Vagina (tissue), 2 donors: ENCODE measurements at places on chromosomes 16 and 17.

GRCh38 chr16:10067406-10067805 is 114.8 kb downstream of the GRIN2A start:
- DNase-seq = no peak

DNA sequence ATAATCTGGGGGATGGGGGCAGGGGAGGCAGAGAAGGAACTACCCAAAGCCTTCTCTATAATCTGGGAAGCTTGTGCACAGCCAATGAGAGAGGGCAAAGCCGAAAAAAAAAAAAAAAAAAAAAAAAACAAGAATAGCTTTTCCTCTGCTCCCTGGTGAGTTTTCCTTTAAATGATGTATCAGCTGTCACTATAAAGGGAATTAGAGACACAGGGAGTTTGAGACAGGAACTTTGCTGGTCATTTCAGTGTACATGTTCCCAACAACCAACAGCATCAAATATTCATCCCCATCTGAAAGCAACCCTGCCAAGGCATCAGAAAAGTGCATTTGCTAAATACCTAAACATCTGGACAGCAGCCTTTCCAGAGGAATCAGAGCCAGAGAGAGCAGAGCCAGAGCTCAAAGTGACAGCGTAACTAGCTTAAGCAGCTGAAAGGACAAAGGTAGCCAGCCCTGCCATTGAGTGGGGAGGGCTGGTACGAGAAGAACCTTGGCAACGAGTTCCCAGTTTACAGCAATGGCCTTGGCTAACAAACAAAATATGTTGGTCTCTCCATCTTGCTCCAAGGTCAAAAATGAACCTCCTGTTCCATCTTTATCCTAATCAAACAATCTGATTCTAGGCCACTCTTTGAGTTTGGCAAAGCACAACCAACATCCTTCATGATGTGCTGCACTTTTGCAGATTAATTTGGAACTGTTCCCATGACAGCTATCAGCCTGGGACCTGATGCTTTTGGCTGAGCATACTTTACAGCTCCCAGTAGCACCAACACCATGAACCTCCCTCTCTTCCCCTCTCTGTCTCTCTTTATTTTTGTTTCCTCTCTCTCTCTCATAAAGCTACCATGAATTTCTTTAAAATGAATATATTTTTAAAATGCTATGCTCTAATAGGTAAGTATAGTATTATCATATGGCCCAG is 143.7 kb upstream of the GNAO1 start:
- no peak for DNase-seq

GRCh38 chr17:34981538-34982241 is 1.4 kb downstream of the LIG3 start:
- no peak for DNase-seq

DNA sequence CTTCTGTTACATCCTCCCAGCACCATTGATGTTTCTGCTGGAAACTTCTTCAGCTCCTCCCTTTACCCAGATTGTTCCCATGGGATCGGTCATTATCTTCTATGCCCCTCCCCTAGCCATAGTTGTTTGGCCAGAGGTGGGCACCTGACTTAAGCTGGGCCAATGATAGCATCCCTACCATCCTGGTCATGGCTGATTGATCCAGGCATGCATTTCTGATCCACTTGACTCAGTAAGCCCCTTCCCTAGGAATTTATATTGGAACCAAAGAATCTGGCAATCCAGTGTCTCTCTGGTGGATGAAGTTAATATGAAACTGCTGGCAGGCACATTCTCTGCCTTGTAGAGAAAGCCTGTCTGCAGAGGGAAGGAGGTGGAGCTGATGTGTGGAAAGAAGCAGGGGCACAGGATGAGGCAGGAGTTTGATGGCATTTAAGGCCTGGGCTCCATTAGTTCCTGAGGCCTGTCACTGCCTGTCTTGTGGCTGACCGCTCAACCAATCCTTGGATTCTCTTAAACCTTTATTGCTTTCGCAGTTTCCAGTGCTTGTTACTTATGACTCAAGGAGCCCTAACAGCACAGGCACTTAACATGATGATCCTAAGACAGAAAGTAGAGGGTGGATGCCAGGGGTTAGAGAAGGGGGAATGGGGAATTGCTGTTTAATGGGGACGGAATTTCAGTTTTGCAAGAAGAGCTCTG is 152.4 kb downstream of the ABCC12 start:
- DNase-seq = no peak

DNA sequence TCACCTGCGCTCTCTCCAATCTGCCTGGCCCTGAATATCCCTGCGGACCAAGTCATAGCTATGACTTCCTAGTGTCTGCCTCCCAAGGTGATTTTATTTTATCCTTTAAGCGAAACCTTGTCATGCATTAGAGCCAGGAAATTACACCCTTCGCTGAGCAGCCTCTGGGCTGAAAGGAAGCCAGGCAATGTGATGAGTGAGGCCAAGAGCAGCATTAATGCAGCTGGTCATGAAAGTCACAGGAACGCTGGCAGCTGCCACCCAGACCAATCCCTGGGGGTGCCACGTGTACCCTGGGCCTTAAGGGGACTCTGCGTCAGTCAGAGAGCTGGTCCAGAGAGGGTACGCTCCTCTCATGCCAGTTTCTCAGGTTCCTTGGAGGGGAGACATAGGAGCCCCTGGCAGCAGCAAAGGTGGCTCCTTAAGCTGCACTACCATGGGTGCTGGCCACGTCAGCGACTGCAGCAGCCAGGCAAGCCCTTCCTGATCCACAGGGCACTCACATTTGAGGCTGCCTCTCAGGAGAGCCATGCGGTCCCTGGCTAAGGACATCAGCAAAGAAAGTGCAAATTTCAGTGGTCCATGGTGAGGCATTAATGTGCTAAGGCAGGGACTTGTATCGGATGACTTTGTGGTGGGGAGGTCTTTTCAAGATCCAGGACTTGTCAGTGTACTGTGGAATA is 42.7 kb upstream of the WSCD1 start:
- DNase-seq = no peak

DNA sequence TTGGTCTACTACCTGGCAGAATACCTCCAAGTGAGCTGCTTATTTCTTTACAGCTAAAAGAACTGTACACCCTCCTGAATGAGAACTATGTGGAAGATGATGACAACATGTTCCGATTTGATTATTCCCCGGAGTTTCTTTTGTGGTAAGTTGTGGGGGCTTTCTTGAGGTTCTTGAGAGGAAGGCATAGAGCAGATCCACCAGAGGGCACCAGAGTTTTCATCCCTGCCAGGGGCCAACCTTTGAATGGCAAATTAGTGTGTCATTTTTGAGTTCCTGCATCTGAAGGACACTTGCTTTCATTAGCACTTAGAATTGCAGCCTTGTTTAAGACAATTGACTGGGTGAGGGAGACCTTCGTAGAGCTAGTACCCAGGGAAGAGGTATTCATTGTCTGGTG is 35.0 kb downstream of the NMT1 start:
- DNase-seq = no peak

DNA sequence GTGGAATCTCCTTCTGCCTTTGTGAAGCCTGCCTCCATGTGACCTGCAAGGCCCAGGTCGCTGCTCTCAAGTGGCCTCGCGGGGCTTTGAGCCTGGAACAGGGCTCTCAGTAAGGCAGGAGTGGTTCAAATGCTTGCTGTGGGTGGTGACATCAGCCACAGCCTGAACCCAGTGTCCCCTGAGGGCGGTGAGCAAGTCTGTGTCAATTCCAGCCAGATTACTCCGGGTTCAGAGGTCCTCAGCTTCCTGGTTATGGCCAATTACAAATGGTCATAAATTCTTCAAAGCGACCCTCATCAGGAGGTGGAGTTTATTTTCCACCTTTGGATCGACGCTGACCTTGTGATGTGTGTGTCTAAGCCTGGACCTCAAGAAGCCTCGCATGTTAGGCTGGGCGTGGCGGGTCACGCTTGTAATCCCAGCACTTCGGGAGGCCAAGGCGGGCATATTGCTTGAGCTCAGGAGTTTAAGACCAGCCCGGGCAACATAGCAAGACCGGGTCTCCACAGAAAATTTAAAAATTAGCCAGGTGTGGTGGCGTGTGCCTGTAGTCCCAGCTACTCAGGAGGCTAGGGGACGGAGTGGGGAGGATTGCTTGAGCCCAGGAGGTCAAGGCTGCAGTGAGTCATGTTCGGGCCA is 17.3 kb downstream of the LGALS3BP start:
- DNase-seq = no peak

GRCh38 chr17:62064791-62065563 is at the start of gene MED13:
Gene MED13 (minus strand): TSS chr17:62065278. CDS start chr17:62065205, 73 bp downstream.
- no peak for DNase-seq

DNA sequence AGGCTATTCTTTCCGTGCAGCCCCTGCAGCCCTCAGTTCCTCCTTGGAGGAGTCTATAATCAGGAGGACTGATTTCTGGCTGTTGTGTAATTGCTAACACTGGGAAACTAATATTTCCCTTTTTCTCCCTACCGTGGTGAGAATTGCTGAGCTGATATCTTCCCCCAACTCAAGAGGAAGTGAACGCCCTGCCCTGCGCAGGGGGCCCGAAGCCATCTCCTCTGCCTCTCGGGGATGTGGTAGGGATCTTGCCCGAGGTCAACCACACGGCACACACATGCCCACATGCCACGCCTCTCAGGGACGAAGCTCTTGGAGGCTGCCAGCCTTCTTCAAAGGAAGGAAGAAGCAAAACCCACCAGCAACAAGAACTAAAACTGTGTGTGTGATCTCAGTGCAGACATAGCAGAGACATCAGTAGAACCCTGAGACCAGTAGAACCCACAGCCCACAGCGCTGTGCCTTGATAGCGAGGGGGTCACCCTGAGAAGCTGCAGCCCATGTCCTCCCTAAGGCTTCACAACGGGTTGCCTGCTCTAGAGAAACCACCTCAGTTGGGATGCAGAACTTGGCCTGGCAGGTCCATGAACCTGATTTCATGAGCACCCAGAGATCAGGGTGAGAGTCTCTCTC is 8.9 kb upstream of the ULK2 start:
- no peak for DNase-seq

DNA sequence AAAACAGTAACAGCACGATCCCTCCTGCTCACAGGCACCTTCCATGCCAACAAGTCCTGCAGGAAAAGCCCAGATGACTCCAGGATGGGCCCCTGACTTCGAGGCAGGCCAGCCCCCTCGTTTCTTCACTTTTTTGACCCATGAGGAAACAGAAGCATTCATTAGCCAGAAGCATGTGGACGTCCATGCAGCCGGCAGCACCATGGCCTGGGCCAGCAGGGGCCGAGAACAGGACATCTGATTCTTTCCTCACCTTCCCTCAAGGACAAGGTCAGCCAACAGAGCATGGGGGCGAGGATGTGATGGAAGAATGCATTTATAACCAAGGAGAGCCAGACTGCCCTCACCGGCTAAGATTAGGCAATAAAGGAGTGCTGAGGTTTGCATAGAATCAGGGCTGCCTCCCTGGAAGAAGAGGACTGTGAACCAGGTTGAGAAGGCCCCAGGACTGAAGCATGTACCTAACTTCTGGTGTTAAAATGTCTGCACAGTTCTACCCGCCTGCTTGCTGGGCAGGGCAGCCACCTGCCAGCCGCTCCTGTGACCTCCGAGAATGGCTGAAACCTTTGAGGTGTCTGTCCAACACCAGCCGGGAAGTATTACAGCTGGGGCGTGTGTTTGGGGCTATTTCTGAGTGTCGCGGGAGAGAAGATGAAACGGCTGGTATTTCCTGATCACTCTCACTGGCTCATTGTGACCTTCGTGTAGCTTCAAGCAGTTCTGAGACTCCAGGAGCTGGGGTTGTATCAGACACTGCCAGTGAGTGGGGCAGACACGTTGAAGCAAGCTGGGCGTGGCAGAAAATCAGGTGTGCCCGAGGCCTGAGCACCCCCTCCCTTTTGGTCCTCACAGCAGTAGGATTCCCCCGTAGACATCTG is 94.0 kb upstream of the TNRC6C start:
- no peak for DNase-seq

DNA sequence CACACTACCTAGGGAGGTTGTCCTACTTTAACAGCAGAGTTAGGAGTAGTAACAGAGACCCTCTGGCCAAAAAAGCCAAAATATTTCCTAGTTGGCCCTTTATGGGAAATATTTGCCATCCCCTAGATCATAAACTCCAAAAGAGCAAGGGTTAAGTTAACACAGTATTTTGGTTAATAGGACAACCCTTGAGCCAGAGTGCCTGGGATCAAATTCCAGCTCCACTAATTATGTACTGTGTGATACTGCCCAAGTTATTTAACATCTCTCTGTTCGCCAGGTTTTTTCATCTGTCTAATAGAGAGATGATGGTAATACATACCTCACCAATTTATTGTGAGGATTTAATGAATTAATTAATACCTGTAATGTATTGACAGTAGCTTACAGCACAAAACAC is 767.4 kb downstream of the KCNJ2 start:
- DNase-seq = no peak

- DNase-seq = no peak
These were observed 29.8 kb upstream of the XYLT2 start for GRCh38 chr17:50316016-50316587.

DNA sequence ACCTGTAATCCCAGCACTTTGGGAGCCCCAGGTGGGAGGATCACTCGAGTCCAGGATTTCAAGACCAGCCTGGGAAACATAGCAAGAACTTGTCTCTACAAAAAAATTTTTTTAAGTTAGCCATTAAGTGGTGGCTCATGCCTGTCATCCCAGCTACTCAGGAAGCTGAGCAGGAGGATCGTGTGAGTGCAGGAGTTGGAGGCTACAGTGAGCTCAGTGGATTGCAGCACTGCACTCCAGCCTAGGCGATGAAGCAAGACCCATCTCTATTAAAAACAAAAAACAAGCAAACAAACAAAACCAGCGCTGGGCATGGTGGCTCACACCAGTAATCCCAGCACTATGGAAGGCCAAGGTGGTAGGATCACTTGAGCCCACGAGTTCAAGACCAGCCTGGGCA is 38.0 kb downstream of the HEATR3 start:
- no peak for DNase-seq

- DNase-seq = peak; percentile 96
These were observed 352 bp downstream of the MARF1 start for GRCh38 chr16:15642557-15643047.

DNA sequence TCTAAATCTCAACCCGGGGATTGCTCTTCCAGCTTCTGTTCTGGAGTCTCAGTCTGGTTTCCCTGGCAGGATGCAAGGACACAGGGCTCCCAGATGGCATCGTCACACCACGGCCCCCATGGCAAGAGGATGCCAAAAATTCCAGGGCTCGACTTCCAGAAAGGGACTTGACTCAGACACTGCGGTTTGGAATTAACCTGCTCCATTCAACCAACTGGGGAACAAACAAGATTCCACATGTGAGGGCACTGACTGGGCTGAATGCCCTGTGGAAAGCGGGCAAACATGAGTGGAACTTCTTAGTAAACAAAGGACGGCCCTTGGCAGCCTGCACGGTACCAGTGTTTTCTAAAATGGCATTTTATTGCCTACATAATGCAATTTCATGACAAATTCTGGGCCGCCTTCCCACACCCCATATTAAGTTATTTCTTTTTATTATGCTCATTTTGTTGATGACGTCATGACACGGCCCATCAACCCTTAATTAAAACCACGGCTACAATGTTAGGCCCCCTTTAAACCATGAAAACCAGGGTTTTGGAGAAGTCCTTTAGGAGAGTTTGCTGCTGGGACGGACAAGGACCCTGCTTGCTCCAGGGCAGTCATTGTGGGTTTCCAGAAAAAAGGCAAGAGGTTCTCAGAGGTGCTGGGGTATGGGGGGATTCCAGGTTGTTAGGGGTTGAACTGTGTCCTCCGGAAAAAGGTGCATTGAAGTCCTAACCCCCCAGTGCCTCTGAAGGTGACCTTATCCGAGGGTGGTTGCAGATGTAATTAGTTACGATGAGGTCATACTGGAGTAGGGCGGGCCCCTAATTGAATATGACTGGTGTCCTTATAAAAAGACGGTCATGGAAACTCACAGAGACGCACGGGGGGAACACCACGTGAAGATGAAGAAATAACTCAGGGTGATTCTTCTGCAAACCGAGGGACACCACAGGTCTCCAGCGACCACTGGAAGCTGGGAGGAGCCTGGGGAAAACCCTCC is 205.6 kb downstream of the FOXL1 start:
- no peak for DNase-seq
